ENCODE measurements at places on chromosomes 13 and 19. TPM values are rescaled to one million over a fixed set of nuclear protein-coding genes. Genes with fewer than 3 reads are reported as not detected.

The PRSS57 gene
- total RNA-seq = not detected

The F2RL3 gene
- total RNA-seq = 2.5 TPM

- DNase-seq = no peak
Measured at GRCh38 chr13:39521701-39522100, 81.3 kb downstream of the LHFPL6 start.

The CRX gene
- total RNA-seq = 0.09 TPM

The TLE2 gene
- total RNA-seq = 232 TPM

The TPTE2 gene
- total RNA-seq = not detected

- DNase-seq = no peak
Measured at GRCh38 chr19:15644816-15645215, 4.1 kb downstream of the CYP4F3 start.

GRCh38 chr13:93086329-93086728, 140.3 kb upstream of the GPC6 start:
- no peak for DNase-seq

DNA sequence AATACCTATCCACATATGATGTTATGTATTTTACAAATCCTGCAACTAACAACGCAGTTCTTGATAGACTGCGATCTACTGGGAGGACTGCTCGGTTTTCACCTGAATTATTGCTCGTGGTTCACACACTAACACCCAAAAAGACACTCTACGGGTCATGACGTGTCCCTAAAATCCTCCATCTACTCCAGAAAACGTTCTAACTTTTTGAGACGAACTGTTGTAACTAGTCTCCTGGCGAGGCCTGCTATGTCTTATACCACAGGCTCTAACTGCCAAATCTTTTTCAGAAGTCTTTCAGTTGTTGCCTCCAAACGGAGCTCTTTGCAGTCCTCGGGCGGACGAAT, 108.2 kb downstream of the KCNRG start:
- DNase-seq = no peak

GRCh38 chr19:5035793-5036697, 67.1 kb downstream of the KDM4B start:
- no peak for DNase-seq

DNA sequence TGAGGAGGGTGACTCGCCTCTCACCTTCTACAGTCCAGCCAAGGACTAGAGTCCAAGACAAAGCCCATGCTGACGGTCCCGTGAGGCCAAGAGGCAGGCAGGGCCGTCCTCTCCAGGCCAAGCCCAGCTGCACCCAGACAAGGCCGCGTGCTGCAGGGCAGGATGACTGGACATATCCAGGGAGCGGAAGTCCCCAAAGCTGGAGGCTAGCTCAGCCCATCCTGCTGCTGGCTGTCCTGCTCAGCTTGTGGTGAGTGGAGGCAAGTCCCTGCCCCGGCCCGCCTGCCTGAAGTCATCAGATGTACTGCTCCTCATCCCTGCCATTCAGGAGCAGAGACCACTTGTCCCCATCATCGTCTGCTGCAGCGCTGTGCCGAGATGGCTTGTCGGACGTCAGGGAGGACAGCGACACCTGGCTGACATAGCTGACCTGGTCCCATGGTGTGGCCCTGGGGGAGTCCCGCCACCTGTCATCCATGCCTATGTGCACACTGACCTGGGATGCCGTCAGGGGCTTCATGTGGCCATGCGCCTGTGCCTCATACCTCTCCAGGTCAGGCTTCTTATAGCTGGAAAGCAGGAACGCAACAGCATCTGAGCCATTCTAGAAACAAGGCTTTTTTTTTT, 72.8 kb downstream of the CCDC70 start:
- no peak for DNase-seq

- no peak for DNase-seq
Measured at GRCh38 chr13:99150575-99151361, 49.9 kb upstream of the UBAC2 start.

DNA sequence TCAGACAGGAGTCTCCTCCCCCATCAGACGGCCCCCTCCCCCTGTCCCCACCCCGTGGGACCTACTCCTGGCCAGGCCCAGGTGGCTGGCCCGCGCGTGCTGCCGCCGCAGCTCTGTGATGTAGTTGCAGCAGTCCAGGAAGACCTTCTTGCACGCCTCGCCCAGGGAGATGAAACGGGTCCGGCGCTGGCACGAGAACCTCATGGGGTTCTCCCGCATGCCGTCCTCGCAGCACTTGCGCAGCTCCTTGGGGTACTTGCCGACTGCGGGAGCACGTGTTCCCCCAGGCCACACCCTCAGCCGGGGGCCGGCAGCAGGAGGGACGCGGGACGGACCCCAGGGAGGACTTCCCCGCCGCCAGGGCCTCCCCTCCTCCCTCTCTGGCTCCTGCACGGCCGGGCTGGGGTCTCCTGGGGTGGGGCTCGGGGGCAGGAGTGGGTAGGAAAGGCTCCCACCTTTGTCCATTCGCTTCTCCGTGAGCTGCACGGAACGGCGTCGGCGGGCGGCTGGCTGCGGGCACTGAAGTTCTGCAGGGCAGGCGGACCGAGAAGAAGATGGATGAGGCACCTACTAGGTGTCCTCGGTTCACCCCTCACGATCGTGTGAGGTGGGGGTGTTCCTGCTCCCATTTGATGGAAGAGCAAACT, 13.3 kb downstream of the C3 start:
- DNase-seq = no peak

The FBXL12 gene
- total RNA-seq = 24.9 TPM
